ENCODE measurements at places on chromosomes 13 and 19. TPM values are rescaled to one million over a fixed set of nuclear protein-coding genes. Genes with fewer than 3 reads are reported as not detected.

- DNase-seq, result no peak
Measured at GRCh38 chr13:113002913-113003290, 33.9 kb downstream of the MCF2L start.

GRCh38 chr19:46998445-46999125 lies 21.1 kb upstream of the NPAS1 start:
- DNase-seq, result no peak

DNA sequence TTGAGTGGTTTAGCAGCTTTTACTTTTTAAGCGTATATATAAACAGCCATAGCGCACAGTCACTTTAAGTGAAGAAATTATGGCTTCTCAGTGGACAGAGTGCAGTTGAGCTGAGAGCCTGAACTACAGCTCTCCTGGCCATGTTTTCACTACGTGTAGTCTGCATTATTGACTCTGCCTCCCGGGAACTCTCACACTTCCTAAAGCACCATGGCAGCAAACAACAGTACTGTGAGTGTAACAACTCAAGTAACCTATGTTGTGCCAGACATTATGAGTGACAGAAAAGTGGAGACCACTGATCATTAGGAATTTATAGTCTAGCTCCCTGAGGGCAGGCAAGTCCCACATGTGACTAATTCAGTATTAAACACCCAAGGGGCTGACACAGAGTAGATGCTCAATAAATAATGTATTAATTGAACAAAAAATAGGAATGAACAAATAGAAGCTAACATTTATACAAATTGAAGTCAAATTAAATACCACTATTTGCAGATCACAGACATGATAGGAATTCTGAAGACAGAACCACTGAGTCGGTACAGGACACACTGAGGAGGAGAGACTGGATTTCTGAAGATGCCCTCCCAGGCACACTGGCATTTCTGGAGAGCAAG lies 19.7 kb downstream of the EFNB2 start:
- DNase-seq, result no peak

DNA sequence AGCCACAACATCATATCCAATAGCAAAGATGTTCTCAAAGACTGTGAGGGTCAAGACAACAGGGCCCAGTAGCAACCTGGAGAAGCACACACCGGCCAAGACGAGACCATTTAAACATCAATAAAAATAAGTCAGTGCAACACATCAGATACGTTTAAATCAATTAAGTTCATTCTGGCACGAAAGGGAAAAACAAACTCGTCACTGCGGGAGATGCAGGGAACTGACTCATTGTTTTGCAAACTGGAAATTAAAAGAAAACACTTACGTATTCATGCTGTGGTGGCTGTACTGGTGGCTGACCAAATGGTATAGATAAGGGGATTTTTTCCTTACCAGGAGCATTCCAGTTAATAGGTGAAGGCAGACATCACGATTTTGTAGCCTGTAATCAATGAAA lies 26.3 kb upstream of the SLC15A1 start:
- DNase-seq, result no peak

DNA sequence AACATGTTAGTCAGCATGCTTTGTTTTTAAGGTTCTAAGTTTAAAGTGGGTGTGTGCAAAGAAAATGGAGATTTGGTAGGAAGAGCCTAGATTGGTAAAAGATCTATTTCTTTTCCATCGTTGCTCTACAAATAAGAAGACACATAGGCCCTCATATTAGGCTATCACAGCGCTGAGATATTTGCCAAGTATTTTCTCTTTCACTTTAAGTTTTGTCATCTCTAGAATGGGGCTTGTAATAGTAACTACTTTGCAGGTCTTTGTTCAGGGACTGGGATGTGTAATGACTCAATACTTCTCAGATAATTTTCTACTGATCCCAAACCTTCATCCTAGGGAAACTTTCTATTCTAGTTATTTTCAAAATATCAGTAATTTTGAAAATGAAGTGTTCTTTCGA lies 917.7 kb upstream of the SLC10A2 start:
- DNase-seq, result no peak

DNA sequence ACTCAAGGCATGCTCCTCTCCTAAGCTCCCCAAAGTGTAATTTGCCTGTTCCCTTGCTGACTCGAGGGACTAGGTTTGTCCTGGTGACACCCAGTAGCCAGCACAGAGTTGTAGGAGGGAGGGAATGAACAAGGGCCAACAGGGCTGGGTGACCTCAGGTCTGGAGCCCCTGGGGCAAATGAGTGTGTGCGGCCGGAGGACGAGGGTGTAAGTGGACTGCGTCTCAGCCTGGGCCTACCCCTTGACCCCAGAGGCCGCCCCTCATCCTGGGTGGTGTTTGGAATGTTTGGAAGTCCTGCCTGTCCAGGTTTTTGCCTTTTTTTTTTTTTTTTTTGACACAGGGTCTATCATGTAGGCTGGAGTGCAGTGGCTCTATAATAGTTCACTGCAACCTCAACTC lies 1.3 kb upstream of the ZNF653 start:
- no peak for DNase-seq

DNA sequence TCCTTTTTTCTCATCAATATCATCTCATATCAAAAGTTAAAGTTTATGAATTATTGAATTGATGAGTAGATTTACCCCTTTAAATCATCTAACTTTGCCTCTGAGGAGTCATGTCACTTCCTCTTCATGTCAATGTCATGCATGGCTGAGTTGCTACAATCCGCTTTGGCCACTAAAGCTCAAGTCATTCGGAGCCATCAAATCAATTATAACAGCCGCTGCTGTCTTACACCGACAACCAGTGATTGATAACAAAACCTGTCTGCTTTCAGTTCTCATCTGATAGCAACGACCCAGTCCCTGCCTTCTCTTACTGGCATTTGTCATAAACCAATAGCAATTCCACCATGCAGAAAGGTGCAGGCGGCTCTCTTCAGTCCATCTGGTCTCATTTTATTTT lies 429.3 kb downstream of the DIAPH3 start:
- DNase-seq, result no peak

- no peak for DNase-seq
Measured at GRCh38 chr19:2795827-2796658, 10.7 kb downstream of the THOP1 start.

GRCh38 chr13:97261254-97262005 lies 39.3 kb downstream of the MBNL2 start:
- DNase-seq, result no peak

DNA sequence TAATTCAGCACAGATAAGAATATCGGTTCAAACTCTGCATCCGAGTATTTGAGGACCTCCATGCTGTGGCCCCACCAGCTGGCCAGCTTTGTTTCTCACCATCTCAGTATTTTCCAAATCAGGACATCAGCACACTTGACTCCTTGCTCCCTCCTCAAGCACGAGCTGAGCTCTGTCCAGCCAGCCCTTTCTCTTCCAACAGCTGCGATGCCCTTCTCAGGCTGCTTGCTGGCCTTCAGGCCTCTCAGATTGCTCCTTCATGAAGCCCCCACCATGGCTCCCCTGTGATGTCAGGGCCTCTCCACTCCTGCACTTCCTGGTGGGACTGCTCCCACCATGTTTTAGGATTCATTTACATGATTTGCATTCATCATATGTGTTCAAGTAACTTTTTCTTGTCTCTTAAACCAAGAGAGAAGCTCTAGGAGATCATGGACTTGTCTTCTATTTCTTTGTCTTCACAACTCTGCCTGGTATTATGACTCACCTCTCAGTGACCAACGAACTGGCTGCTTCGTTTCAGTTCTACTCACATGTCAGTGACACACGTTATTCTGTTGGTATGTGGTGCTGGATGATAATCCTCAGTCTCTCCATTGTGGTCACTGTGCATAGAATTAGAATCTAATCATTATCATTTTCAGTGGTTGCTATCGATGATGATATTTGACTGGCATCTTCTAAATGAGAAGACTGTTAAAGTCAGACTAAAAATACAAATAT lies 471.7 kb downstream of the EFNB2 start:
- DNase-seq, result no peak

Gene UBE2L5
- not detected for total RNA-seq

Gene SMAD9
- total RNA-seq, result 19.7 TPM
